ENCODE measurements at places on chromosomes 2 and 18. TPM values are rescaled to one million over a fixed set of nuclear protein-coding genes. Genes with fewer than 3 reads are reported as not detected.

The TDRD15 gene
- not detected for polyA plus RNA-seq

DNA sequence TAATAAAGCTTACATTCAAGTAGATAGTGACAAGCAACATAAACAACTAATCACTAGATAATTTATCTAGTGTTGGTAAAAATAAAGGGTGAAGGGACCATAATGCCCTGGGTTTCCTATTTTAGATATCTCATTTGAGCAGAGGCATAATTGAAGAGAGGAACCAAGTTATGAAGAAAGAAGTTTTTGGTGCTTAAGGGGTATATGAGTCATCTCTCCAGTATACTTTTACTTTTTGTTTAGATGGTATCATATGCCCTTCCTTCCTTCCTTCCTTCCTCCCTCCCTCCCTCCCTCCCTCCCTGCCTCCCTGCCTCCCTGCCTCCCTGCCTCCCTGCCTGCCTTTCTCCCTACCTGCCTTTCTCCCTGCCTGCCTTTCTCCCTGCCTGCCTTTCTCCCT, 1053.5 kb upstream of the CELF4 start:
- H3K27me3 ChIP-seq, result peaks cover 2% of the 10 kb centered on the region
- no peak overlapping the region for H3K4me3 ChIP-seq
- no peaks in the 10 kb centered on the region for H3K36me3 ChIP-seq
- no peak for DNase-seq
- no peaks in the 10 kb centered on the region for H3K4me1 ChIP-seq

DNA sequence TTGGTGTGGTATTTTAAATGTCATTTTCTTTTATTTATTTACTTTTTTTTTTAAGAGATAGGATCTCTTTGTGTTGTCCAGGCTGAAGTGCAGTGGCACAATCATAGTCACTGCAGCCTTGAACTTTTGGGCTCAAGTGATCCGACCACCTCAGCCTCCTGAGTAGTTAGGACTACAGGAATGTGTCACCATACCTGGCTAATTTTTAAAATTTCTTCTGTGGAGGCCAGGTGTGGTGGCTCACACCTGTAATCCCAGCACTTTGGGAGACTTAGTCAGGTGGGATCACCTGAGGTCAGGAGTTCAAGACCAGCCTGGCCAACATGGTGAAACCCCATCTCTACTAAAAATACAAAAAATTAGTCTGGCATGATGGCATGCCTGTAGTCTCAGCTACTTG, 33.5 kb upstream of the ZNF512 start:
- H3K4me1 ChIP-seq, result no peaks in the 10 kb centered on the region
- H3K36me3 ChIP-seq, result no peaks in the 10 kb centered on the region
- H3K4me3 ChIP-seq, result no peak overlapping the region

- H3K4me3 ChIP-seq, result no peak overlapping the region
- H3K27me3 ChIP-seq, result peaks cover 5% of the 10 kb centered on the region
- peaks cover 6% of the 10 kb centered on the region for H3K4me1 ChIP-seq
- H3K27ac ChIP-seq, result no peak overlapping the region
- no peaks in the 10 kb centered on the region for H3K36me3 ChIP-seq
Observed at GRCh38 chr2:10006236-10007161, 36.9 kb upstream of the KLF11 start.

The FHL2 gene
- 0.29 TPM for polyA plus RNA-seq

The CTDP1 gene
- polyA plus RNA-seq, result 6.6 TPM

The ANO7 gene
- 0.40 TPM for polyA plus RNA-seq

- H3K4me3 ChIP-seq, result no peak overlapping the region
- no peak for DNase-seq
- H3K4me1 ChIP-seq, result no peaks in the 10 kb centered on the region
Observed at GRCh38 chr18:7272311-7273049, 41.6 kb downstream of the LRRC30 start.

The MGAT5 gene
- 7.3 TPM for polyA plus RNA-seq

The ACTR1B gene
- 17.3 TPM for polyA plus RNA-seq

The RBM45 gene
- 7.2 TPM for polyA plus RNA-seq

The PLB1 gene
- 0.43 TPM for polyA plus RNA-seq

GRCh38 chr2:191176305-191176704, 25.5 kb upstream of the STAT4 start:
- H3K27ac ChIP-seq, result peak overlapping the region; percentile 52
- no peak for DNase-seq
- H3K27me3 ChIP-seq, result no peaks in the 10 kb centered on the region
- no peak overlapping the region for H3K4me3 ChIP-seq
- peaks cover 10% of the 10 kb centered on the region for H3K4me1 ChIP-seq

GRCh38 chr2:141782574-141782973, 348.2 kb downstream of the LRP1B start:
- H3K4me1 ChIP-seq, result no peaks in the 10 kb centered on the region
- no peak overlapping the region for H3K27ac ChIP-seq
- no peak for DNase-seq
- no peak overlapping the region for H3K4me3 ChIP-seq
- H3K36me3 ChIP-seq, result no peaks in the 10 kb centered on the region

- H3K36me3 ChIP-seq, result peaks cover 2% of the 10 kb centered on the region
- no peak for DNase-seq
- peaks cover 1% of the 10 kb centered on the region for H3K27me3 ChIP-seq
- H3K4me3 ChIP-seq, result no peak overlapping the region
Observed at GRCh38 chr18:63147973-63148372, 171.6 kb downstream of the BCL2 start.

DNA sequence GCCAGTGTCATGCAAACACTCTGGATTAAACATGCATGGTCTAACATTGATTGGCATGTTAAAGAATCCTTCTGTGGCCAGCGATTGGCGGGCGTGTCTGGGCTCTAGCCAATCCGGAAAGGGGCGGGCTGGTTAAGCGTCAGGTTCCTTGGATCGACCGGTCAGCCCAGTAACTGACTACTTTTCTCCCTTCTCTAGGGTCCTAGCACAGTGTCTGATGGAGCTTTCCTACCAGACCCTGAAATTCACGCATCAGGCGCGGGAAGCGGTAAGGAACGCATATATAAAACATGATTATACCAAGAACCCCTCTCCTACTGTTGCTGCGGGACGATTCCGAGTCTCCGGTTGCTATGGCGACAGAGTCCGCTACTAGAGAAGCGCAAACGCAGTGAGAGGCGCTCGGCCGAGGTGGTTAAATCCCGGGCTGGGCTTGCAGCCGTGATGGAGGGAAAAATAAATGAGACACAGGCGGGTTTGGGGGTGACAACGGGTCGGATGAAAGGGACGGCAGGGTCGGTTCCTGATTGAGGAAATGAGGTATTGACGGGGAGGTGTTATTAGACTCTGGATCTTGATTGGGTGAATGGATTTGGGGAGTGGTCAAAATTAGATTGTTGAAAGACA, 29.4 kb downstream of the KATNAL2 start:
- H3K4me3 ChIP-seq, result no peak overlapping the region
- peak; percentile 50 for DNase-seq
- peaks cover 4% of the 10 kb centered on the region for H3K27me3 ChIP-seq

The DUSP28 gene
- polyA plus RNA-seq, result 27.4 TPM

Measured in immature natural killer cell (primary cell).